Progenitor cell of endocrine pancreas (in vitro differentiated cells): ENCODE measurements at places on chromosomes 6 and 20. TPM values are rescaled to one million over a fixed set of nuclear protein-coding genes. Genes with fewer than 3 reads are reported as not detected.

DNA sequence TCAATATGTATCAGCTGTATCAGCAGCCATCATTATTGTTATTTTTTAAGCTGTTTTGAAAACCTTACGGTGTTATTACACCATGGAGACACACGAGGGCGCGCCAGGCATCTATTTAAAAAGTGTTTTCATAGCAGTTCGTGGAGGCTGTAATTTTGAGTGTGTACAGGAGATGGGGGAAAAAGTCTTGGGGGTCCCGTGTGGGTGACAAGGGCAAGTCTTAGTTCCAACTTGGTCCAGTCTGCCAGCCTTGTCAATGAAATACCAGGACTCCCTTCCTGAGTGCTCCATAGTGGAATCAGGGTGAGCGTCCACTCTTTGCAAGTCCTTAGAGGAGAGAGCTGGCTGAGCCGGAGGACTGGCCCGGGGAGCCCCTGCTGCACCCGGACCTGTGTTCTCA is 43.3 kb downstream of the SLC2A10 start:
- DNase-seq = peak; percentile 36

GRCh38 chr6:137290601-137291261 is 71.5 kb upstream of the IFNGR1 start:
- DNase-seq = no peak

The SLC22A2 gene
- not detected in 2 replicates for total RNA-seq

GRCh38 chr20:4375881-4376280 is 345.8 kb upstream of the PRND start:
- no peak for DNase-seq

DNA sequence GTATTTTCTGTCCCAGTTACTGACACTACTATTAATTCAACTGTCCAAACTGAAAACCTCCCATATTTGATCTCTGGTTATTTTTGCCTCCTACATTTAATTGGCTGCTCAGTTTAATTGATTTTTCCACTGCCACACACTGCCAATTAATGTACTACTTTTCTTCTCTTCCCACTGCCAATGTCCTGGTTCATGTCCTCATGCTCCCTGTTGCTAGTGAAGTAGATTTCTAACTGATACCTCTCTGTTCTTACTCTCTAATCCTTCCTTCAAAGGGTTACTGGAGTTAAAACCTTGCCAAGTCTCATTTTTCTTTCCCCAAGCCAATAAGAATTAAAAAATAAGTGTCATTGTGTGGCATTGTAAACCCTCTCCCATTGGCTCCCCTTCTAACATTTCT is 440.6 kb upstream of the JAG1 start:
- DNase-seq = no peak

DNA sequence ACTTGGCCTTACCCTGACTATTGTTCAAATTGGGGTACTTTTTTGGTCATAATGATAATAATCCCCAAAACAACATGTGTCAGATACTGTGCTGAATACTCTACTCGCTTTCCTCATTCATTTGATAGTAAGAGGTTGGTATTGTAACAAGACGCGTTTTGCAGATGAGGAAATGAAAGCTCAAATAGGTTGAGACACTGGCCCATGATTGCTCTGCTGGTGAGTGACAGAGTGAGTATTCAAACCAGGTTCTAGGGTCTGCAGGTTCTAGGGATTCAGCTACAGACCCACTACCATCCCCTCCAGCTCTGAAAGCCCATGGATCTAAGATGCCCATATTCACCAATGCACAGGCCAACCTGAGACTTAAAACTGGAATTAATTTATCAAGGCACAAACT is 1.3 kb upstream of the ENPP4 start:
- no peak for DNase-seq
